ENCODE measurements at places on chromosomes 3 and 15.

GRCh38 chr15:68644996-68645395 is 66.2 kb downstream of the CORO2B start:
- no peak for DNase-seq

DNA sequence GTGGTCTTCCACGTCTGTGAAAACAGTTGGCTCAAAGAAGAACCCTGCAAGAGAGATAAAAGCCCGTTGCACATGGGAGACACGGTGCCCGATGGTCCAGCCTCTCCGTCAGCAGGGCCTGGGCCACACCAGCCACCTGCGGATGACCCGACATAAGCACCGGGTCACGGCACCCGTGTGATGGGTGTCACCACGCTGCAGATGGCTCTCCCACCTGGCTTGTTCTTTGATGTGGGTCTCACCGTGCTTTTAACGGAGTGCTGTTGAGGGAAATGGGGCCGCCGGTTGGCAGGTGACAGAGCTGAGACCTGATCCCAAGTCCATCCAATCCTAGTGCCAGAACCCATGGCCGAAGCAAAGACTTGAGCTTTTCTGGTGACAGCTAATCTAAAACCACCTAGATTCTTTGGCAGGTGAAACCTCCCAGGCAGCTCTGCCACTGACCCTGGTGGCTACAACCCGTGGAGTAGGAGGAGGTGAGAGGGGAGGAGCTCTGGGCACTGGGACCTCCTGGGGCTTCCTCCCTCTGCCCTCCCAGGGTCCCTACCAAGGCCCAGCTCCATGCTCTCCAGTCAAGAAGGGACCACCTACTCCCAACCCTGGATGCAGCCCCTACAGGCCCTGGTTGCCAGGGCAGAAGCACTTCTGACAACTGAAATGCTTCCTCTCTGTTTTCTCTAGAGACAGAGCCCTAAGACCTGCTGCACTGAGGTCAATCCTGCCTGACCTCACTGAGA is 23.4 kb upstream of the SLC41A3 start:
- DNase-seq = no peak

DNA sequence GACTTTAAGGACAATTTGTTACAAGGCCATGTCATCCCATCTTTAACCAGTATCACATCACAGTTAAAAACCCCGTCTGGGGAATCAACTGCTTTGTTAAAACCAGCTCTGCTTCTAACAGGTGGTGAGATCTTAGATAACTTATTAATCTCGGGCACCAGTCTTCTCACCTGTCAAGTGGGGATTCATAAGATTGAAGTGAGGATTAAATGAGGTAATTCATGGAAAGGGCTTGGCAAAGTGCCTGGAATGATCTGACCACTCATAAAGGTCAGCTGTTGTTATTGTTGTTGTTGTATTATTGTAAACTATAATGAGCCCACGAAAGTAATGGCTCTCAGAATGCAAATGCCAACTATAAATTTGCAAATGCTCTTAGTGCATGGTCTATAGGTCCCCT is 30.1 kb upstream of the SLC24A5 start:
- DNase-seq = no peak

GRCh38 chr3:50853936-50854335 is 179.2 kb downstream of the DOCK3 start:
- no peak for DNase-seq

GRCh38 chr3:99706410-99706809 is 68.0 kb downstream of the COL8A1 start:
- no peak for DNase-seq

- DNase-seq = no peak
Observed at GRCh38 chr3:63076357-63076756, 201.1 kb upstream of the CADPS start.

DNA sequence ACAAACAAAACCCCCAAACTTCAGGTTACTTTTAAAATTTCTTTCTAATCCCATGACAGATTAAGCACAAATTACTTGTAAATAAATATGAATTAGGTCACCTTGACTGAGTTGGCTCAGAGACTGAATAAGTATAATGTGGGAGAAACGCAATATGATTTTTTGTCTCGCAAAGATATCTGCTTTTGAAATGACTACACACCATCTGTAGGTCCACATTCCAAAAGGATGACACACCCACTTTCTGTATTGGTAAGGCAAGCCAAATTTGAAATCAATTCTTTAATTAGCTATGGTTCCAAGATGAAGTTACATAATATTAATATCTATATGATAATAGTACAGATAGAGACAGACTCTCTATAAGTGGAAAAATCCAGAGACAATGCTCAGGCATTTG is 66.9 kb upstream of the CSPG5 start:
- DNase-seq = no peak

- DNase-seq = no peak
Observed at GRCh38 chr3:112807685-112808084, 39.0 kb downstream of the CD200R1L start.

- peak; percentile 37 for DNase-seq
Observed at GRCh38 chr15:97745481-97746071, 214.9 kb upstream of the ARRDC4 start.

DNA sequence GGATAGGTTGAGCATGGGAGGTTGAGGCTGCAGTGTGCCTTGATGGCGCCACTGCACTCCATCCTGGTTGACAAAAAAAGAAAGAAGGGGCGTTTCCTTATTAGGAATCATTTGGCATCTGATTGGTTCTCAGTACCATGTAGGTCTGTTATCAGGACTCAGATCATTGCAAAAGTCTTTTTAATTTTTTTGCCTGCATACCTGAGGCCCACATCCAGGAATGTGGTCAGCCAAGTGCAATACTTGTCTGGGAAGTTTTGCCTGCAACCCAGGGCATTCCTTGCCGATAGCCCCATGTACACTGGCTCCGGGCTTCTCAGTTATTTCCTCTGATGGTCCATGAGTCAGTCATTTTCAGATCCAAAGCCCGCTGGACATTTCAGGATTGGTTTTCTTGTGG is 50.1 kb upstream of the CRTC3 start:
- no peak for DNase-seq

- DNase-seq = no peak
Observed at GRCh38 chr15:72372361-72372760, 3.5 kb downstream of the HEXA start.

GRCh38 chr3:24136624-24137310 is 191.7 kb downstream of the NR1D2 start:
- no peak for DNase-seq

GRCh38 chr3:115698851-115699591 is 75.7 kb downstream of the GAP43 start:
- no peak for DNase-seq

DNA sequence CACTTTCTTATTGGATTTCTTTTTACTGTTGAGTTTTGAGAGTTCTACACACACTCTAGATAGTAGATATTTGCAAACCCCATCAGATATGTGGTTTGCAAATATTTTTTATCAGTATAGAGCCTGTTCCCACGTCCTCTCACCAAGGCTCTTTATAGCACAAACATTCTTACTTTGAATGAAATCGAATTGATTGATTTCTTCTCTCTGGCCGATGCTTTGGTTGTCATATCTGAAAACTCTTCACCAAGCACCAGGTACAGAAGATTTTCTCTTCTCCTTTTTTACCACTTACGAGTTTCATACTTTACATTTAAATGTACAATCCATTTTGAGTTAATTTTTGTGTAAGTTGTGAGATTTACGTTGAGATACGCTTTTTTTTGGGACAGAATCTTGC is 163.4 kb downstream of the PTPRG start:
- DNase-seq = no peak

- DNase-seq = no peak
Observed at GRCh38 chr3:143875546-143875945, 27.3 kb upstream of the SLC9A9 start.

DNA sequence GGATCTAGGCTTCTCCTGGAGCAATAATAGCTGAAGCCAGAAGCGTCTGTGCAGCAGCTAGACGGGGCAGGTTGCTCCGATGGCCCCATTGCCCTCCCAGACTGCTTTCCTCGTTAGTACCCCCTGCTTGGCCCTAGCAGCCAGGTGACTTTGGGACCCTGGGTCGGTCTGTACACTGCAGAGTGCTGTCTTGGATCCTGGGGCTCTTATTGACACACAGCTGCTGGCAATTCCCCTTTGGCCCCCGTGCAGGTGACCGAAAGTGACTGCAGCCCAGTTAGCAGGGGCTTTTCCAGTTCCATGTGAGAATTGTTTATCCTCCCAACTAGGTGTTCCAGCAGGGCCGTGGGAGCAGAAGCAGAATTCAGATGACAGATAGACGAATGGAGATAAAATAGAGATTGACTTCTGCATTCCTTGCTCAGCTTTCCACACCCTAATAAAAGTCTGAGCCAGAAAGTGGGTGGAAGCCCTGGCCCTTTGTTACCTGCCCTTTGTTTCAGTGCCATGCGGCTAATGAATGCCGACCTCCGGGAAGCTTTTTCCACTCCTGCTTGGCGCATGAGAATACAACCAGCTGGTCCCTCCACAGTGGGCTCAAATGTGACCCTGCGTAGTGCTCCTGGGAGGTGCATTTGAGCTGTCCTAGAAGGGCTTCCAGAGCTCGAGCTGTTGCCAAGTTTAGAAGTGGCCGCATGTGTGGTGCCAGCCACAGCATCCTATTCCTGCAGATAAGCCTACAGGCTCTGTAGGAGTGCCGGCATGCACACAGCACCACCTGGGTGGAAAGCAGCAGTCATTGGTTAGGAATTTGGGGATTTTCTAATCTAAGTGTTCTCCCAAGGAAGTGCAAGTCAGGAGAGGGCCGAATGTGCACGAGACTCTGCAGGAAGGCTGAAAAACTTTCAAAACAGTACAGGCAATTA is 94.4 kb downstream of the SLCO3A1 start:
- no peak for DNase-seq

- no peak for DNase-seq
Observed at GRCh38 chr3:139447486-139447885, 28.8 kb downstream of the RBP2 start.

DNA sequence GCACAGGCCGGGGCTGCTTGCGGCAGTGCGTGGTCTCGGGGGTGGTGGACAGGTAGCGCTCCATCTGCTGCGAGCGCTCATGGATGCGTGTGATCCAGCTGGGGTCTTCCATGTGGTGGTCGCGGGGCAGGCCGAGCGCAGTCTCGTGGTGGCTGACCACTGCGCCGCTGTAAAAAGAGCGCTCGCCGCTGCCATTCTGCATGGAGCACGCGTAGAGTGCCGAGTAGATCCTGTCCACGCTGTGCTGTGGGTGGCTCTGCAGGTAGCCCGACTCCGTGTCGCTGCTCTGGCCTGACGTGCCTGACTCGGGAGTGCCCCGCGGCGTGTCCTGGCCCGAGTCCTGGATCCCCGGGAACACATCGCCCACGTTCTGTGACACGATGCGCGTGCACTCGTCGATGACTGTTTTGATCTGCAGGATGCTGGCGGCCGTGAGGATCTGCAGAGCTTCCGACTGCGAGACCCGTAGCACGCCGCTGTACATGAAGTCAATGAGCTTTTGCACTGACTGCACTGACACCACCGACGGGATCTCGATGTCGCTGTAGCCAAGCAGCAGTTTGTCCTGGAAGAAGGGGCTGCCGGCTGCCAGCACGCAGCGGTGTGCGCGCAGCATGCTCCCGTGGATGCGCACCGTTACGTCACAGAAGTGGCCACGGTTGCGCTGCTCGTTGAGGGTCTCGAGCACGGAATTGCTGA is 57.4 kb downstream of the TIGIT start:
- DNase-seq = no peak

DNA sequence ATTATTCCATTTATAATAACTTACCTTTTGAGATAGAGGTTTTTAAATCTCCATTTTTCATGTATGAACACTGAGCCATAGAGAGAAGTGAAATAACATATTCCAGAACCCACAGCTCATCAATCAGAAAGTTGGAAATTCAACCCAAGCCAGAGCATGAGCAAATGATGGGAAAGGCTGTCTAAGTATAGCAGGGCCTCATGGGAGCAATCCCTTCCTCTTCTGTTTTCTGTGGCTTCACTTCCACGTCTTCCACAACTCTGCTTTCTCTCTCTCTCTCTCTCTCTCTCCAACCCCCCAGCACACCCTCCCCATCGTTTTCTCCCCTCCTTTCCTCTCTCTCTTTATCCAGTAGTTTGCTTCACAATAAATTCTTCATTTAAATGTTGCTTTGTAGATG is 14.8 kb upstream of the IL1RAP start:
- no peak for DNase-seq

- no peak for DNase-seq
Observed at GRCh38 chr15:25900901-25901300, 37.8 kb upstream of the ATP10A start.

- DNase-seq = no peak
Observed at GRCh38 chr15:51025454-51025846, 69.3 kb downstream of the TNFAIP8L3 start.

DNA sequence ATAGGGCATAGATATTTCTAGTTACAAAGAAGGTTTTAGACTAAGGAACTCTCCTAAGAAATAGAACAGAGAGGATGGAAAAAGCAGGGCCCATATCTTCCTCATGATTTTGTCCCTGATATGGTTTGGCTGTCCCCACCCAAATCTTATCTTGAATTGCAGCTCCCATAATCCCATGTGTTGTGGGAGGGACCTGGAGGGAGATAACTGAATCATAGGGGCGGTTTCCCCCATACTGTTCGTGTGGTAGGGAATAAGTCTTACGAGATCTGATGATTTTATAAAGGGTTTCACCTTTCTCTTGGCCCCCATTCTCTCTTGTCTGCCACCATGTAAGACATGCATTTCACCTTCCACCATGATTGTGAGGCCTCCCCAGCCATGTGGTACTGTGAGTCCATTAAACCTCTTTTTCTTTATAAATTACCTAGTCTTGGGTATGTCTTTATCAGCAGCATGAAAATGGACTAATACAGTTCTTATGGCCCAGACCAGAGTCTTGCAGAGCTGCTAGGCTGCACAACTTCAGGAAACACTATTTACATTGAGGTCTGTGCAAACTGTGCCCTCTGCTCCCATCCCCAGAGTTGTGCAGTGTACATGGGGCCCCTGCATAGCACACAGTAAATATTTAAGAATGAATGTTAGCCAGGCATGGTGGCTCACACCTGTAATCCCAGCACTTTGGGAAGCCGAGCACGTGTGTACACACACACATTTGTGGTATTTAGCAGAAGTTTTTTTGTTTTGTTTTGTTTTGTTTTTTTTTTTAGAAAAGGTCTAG is 20.3 kb upstream of the CA12 start:
- DNase-seq = no peak

GRCh38 chr3:37765591-37766488 is 95.8 kb upstream of the CTDSPL start:
- no peak for DNase-seq

GRCh38 chr3:138220242-138220641 is 33.1 kb downstream of the ARMC8 start:
- no peak for DNase-seq

DNA sequence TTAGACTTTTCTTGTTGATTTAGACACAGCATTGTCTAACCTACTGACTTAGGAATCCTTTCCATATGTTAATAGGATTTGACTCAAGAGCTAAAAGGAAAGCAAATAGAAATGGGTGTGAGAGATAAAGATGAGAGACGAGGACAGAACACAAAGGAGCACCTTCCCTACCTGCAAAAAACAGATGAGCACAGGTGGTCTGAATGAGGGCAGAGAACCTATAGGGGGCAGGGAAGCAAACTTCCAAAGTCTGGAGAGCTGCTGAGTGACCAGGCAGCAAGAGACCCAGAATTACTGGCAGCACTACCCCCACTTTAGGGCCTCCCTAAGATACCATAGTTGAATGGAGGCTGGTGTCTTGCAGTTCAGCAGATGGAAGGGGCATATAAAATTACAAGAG is 98.1 kb upstream of the CTNNB1 start:
- DNase-seq = no peak

- no peak for DNase-seq
Observed at GRCh38 chr3:63344661-63345060, 66.6 kb downstream of the SYNPR start.

- DNase-seq = no peak
Observed at GRCh38 chr15:101613130-101614000, 38.8 kb downstream of the TM2D3 start.

GRCh38 chr3:190621927-190622326 is 108.0 kb downstream of the IL1RAP start:
- DNase-seq = peak; percentile 21
